ENCODE measurements at places on chromosomes 3 and 15.

- no peak for DNase-seq
Observed at GRCh38 chr15:71505962-71506361, 304.4 kb upstream of the NR2E3 start.

DNA sequence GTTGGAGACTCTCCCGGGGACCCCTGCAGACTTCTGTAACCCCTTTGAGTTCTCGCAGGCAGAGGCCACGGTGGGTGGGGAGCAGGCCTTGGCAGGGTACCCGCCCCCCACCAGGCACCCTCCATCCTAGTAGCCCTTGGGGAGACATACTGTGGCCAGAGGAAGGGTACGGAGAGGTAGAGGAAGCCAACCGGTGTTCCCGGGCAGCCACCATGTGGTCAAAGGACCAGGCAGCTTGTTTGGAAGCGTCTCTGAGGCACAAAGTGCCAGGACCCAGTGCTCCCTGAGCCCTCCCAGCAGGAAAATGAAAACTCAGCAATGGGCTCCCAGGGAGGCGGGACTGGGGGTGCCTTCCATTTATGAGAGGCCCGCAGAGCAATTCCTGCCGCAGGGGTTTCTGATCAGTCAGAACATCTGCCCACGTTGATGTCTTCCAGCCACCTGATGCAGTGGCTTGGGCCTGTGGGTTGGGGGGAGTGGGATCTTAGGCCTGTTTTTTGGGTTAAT is 53.0 kb upstream of the CGNL1 start:
- no peak for DNase-seq

GRCh38 chr3:87805670-87806069 is 253.1 kb downstream of the CGGBP1 start:
- DNase-seq = no peak

DNA sequence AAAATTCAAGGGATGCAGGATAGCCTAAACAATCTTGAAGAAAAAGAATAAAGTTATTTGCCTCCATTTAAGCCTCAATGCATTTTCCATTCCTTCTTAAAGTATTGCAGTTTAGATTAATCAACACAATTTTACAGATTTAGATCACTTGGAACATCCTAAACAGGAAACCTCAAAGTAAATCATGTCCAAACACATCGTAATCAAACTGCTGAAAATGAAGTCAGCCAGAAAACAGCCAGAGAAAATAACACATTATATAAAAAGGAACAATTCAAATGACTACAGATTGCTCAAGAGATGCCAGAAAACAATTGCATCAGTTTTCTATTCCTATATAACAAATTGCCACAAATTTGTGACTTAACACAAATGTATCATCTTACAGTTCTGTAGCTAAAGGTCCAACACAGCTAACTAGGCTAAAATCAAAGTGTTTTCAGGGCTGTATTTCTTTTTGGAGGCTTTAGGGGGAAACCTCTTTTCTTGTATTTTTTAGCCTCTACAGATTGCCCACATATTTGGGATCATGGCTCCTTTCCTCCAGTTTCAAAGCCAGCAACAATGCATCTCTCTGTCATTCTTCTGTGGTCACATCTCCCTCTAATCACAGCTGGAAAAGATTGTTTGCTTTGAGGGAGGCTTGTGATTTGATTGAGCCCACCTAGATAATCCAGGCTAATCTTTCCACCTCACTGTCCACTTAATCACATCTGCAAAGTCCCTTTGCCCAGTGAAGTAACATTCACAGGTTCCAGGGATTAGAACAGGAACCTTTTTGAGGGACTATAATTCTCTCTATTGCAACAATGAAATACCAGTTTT is 543.3 kb upstream of the UBE2E2 start:
- no peak for DNase-seq

GRCh38 chr15:48414015-48414414 is 82.8 kb downstream of the DUT start:
- DNase-seq = peak; percentile 89

- no peak for DNase-seq
Observed at GRCh38 chr15:58267051-58267450, 128.9 kb downstream of the AQP9 start.

- DNase-seq = no peak
Observed at GRCh38 chr3:15726881-15727280, 70.9 kb downstream of the ANKRD28 start.

DNA sequence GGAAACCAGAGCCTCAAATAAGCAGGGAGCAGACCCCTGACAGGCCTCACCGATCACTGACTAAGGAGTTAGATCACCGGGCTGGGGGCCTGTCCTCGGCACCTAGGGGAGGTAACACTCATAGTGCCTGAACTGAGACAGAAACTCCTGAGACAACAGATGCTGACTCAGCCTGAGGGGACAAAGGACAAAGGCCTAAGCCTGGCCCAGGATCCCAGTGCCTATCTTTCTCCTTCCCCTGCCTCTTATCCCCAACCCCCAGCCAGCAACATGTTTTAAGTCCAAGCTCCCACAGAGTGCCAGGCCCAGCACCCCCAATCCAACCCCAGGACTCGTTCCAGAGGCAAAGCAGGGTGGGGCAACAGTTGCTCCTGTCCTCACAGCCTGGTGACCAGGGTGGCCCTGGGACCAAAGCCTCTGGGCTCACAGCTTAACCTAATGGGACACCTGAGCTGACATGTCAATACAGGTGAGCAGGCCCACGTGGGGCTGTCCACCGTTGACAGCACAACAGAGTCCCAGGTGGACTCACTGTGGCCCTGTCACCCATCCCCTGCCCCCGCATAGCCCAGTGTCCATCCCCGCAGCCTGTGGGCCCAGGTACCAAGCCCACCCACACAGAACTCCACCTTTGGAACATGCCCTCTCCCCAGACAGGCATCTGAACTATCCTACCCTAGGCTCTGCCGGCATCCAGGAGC is 37.4 kb downstream of the ADCY5 start:
- DNase-seq = no peak

DNA sequence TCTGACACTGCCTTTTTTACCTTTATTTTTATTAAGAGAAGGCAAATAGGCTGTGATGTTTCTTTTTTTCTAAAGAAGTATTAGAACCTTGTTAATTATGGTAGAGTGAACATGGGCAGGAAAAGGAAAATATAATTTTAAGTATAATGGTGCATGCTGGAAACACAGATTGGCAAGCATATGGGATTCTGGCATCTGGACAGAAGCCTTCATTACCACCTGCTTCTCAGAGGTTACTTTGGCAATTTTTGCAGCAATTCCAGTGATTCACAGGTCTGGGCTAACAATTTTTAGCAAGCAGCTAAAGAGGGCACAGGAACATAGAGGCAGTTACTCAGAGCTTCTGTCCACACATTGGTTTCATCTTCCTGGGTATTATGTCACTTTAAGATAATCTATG is 258.3 kb downstream of the DIPK2A start:
- DNase-seq = no peak

DNA sequence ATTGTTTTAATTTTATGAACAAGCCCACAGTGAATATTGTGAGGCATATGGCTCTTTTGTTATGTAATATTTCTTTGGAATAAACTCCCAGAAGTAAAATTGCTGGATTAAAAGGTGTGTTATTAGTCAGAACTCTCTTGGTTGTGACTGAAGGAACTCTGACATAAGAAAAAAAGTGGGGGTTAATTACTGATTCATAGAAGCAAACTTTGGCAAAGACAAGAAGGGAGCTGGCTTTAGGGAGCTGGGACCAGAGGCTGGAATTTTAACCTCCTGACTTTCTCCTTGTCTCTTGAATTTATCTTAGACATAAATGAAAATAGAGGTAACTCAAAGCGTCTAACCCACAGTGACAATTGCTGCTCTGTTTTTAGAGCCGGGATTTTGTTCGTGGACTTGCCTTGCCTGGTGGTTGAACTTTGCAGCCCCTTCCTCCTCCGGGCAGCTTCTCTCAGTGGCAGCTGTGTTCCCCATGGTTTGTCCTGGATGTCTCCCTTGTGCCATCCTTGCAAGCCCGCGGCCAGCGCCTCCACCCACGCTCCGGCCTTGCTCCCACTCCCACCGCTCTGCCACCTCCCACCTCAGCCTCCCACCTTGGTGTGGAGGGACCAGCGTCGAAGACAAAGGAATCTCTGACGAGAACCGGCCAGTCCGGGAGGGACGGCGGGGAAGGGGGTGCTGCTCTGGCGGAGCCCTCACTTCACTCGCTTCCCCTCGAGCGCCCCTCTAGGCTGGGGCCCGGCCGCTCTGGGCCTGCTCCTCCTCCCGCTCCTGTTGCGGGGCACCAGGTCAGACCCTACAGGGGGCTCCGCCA is 28.0 kb downstream of the ARHGAP31 start:
- DNase-seq = peak; percentile 66

DNA sequence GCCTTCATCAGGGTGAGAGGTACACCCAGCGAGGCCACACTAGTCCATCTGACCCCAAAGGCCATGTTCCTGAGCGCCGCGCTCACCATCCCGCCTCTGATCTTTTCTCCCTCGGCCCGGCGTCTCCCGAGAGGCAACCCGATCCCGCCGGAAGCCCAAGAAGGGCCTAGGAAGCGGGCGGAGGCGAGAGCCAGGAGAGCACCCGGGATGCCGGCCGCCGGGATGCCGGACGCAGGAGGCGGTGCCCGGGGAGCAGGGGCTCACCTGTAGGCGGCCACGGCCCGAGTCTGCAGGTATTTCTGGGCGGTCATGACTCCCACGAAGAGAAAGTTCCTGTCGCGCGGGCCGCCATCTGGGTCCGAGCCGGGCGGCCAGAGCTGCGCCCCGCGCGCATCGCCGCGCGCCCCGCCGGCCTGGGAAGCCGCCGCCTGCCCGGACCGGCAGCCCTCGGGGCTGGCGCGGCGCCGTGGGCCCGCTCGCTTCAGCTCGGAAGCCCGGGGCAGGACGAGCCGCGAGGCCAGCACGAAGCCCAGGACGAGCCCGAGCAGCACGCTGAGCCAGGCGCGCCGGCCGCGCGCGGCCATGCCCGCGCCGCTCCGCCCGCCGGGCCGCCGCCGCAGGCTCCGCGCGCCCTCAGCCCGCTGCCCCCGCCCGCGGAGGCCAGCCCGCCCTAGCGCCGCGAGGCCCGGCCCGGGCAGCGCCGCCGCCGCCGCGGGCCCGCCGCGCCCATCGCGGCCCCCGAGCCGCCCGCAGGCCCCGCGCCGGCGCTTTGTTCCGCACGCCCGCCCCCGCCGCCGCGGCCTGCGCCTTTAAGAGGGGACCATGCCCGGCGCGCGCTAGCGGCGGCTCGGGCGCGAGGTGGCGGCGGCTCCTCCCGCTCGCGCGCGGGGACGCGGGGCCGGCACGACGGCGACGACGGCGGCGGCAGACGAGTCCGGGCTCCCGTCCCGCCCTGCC is 697 bp downstream of the CHSY1 start:
- no peak for DNase-seq

DNA sequence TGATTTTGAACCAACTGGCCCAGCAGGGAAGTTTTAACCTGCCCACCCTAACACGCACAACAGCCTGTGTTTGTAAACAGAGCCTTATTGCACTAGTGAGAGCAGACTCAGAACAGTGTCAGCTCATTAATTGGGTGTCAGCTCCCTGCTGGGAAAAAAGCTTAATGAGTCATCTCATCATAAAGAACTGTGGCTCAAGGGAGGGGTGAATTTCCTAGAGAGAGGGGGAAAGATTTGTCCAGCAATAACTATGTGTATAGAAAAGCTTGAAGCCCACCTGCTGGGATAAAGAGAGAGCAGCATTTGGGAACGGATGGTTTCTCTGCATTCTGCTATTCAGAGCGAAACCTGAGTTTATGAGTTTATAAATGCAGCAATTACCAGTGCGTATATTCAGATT is 48.9 kb upstream of the GMNC start:
- DNase-seq = no peak

DNA sequence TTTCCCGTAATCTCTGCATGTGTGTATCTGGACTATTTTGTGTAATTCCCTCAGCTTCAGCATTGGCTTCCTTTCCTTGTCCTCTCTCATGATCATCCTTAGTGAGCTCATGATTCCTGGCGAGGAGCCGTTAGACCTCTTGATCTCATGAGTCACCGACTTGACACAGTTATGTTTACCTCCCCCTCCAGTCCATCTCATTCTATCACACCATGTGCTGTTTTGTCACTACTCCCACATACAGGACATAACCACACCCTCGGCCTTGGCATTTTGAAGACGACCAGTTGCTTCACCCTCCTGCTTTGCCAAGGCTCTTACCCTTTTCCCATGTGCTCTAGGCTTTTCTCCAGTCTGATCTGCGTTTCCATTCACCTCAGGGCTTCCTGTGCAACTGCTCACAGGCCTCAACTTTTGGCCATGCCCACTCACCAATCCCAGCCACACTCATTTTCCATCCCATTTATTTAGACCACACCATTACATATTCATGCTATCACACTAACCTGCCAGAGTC is 41.5 kb downstream of the CP start:
- DNase-seq = peak; percentile 98

DNA sequence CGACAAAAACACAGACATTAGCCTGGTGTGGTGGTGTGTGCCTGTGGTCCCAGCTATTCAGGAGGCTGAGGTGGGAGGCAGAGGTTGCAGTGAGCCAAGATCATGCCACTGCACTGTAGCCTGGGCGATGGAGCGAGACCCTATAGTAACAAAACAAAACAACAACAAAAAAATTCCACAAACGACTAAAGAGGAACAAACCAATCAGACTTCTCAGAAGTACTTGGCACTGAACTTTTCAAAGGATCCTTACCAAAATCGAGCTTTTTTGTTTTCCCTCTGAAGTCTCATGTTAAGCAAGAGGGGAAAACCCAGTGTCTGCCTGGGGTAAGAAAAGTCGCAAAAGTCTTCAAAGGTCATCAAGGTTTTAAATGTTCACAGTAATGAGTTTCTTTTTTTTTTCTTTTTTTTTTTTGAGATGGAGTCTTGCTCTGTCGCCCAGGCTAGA is 30.1 kb upstream of the TFRC start:
- no peak for DNase-seq

DNA sequence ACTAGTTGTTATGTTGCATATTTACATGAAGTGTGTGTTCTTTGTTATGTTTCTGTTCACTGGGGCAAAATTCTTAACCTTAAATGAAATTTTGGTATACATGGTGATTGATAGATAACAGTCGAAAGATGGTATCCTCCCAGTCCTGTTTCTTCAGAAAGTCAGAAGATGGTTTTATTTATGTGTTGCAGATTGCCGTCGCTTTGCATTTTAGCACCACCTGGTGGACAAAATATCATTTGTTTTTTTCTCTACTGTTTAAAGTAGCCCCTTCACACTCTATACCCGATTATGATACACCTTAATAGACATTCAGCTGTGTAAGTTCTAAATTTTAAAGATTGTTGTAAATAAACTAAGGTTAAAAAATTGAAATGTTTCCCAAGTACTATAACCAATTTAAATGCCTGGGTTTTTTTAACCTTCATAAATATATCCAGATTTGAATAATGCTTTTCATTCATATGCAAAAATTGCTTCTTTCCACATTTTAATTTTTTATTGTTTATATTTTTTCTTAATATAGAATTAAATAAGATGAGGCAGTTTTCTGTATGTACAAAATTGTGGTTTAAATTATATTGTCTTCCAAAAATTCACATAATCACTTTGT is 152.2 kb downstream of the ALCAM start:
- peak; percentile 73 for DNase-seq

DNA sequence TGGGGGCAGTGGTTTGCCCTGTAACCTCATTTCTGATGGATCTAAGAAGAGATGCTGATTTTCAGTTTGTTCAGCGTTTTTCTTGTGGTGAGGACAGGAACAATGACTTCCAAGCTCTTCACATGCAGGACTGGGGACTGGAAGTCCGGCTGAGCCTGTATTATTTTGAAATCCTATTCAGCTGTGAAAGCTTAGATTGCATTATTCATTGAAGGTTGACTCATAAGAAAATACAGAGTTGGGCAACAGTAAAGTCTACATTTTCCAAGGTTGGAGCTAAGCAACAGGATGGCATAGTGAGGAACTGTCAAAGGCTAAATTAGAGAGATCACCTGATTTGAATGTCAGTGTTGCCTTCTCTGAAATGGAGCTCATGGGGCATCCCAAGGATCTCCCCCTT is 230.9 kb upstream of the FEZF2 start:
- peak; percentile 82 for DNase-seq

GRCh38 chr3:70640481-70640880 is 328.0 kb upstream of the MDFIC2 start:
- peak; percentile 6 for DNase-seq

Measured in fibroblast of upper back skin (primary cell).